Muscle of leg (tissue), 16 donors: ENCODE measurements at places on chromosomes 1 and 21.
A peak's percentile ranks its signal among the peaks of the same experiment; 100 is the strongest.

DNA sequence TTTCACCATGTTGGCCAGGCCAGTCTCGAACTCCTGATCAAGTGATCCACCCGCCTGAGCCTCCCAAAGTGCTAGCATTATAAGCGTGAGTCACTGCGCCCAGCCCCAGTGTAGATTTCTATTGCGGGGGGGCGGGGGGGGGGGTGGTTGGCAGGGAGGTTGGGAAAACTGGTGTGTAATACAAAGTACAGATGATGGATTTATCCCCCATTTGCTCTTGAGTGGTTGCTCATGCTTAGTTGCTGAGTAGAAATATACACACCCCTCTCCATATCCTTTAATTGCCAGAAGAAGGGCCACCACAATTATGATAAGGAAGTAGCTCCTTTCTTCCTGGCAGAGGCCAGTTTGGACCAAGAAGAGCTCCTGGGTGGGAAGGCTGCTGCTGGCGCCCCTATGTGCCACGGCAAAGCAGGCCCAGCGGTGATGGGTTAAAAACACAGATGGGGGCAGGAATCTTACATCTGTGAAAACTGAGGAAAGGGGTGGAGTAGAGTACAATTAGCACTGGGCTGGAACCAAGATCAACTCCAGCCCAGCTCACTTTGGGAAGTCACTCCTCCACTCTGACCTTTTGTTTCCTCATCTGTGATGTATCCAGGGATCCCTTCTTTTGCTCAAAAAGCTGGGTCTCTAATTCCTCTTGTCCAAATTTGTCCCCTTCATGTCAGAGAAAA is 55.2 kb downstream of the MRPL37 start:
- DNase-seq = no peak

DNA sequence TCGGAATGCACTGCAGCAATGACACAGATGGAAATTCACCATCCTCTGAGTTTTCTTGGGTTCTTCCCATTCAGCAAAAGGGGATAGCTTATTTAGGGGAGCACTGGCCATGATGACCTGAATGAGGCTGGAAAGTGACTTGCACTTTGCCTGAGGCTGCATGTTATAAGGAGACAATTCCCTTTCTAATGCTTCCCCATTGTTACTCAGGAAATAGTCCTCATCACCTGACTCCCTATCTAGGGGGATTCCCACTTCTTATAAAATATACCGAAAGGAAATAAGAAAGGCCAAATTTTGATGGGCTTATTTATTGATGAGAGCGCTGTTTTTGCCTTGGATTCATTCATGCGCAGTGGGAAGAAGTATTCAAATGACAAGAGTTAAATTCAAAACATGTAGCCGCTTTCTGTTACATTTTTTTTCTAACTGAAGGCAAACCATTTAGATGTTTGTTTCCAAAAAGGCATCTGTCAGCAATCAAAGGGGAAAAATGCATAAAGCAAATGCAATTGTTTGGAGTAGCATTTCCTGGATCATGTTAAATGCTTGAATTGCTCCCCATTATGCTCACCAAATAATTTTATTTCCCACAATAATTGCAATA is 220.3 kb upstream of the NFIA start:
- peak; percentile 68 for DNase-seq

DNA sequence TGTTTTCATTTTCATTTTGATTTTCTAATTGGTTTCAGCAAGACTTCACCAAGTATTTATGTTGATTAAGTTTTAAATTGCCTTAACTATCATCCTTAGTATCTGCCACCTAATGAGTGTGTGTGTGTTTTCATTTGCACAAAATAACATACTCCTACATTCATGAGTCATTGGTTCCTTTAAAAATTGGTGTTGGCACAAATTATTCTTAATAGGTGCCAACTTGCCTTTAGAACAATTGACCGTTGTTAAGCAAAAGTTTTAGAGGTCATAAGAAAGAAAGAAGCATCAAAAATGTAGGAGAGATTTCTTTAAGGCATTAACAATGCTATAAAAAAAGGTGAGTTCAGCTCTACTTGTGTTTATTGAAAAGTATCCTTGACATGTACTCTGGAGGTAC is 77.5 kb downstream of the FNBP1L start:
- DNase-seq = no peak

- DNase-seq = no peak
Measured at GRCh38 chr1:98306517-98307089, 354.9 kb upstream of the SNX7 start.

DNA sequence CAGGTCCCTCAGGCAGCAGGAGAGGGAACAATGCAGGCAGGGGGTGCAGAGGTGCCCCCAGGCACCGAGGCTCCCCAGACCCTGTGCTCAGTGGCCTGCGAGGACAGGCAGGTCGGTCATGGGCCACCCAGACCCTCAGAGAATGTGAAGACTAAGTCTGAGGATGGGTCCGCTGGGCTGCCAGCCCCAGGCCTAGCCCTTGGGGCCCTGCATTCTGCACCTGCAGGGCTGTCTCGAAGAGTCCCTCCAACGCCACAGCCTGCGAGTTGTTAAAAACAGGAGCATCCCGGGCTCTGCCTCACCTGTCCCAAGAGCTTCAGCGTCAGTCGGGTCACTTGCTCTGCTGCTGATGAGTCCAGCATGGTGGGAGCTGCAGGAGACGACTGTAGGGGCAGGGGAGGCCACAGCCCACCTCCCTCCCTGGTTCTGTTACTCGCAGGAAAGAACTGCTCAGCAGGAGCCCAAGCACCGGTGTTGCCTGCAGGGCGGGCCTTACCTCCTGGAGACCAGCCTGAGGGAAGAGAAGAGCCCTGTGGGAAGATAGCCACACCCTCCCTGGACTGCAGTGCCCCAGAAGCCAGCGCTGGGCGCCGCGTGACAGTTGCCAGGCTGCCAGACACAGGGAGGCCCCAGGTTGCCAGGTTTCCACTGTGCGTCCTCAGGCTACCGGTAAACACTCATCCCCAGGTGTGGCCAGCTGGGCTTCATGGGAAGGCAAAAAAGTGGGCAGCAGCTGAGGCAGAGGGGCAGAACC is 5.8 kb downstream of the C21orf58 start:
- DNase-seq = no peak

DNA sequence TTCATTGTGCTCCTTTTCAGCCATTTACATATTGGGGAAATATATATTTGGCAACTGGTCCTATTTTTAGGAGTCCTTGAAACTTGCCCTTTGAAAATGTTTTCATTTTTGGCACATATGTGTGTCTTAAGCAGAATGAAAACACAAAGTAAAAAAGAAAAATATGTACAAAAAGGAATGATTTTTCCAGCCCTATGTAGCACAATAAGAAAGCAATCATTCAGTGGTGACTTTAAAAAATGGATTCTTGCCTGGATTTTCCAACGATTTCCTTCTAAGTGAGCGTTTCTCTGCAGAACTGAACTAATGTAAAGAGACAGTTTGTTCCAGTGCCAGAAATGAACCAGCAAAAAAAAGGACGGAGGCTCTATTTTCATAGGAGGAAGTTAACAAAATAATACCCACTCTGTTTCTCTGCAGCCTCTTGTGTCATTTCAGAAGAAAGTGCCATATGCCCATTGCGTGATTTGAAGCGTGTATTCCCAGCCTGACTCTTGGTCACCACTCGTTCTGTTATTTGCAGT is 340.1 kb downstream of the SETD4 start:
- DNase-seq = peak; percentile 88

- DNase-seq = peak; percentile 16
Measured at GRCh38 chr1:42838482-42839190, 7.8 kb upstream of the ZNF691 start.
